CD4-positive, alpha-beta T cell treated with Interleukin-6 for 4 hours (primary cell): ENCODE measurements at places on chromosomes 7 and 10.

- no peak for DNase-seq
Observed at GRCh38 chr10:61112771-61113170, 168.8 kb upstream of the RHOBTB1 start.

- DNase-seq: no peak
Observed at GRCh38 chr10:19862811-19863515, 46.7 kb downstream of the PLXDC2 start.

- DNase-seq: no peak
Observed at GRCh38 chr7:73891178-73891885, 30.4 kb downstream of the TMEM270 start.

- no peak for DNase-seq
Observed at GRCh38 chr10:95220539-95220938, 26.5 kb downstream of the ACSM6 start.

- DNase-seq: no peak
Observed at GRCh38 chr10:12615296-12616220, 266.2 kb downstream of the CAMK1D start.

DNA sequence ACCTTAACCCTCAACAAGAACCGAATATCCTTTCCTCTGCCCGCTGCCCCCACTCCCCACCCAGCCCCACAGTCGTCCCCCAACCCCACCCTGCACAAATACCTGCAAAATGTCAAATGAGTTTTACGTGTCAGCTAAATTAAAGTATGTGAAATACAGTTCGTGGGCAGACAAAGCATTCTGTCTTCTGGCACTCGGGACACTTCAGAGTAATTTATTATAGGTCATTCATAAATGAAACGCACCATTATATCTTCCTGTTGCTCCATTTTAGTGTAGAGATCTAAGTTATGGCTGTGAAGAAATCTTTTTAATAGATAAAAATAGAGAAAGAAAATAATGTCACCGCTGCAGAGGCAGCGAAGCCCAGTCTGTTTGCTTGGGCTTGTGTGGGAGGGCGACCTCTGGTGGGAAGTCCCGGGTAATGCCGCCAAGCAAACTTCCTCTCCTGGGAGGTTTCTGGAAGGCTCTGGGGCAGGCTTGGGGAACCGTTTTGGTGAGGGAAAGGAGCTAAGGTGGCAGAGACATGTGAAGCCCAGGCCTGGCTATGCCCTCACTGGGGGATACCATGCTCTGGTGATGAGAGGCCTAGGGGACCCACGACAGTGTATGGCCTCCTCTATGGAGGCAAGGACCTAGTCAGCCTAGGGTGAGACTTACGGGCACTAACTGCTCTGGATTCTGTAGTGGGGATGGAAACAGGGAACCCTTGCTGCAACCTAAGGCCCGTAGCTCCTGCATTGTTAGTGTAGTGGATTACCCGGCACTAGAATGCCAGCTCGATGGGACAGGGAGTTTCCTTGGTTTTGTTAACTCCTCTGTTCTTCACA, 604.9 kb downstream of the LRMDA start:
- peak; percentile 18 for DNase-seq

- DNase-seq: no peak
Observed at GRCh38 chr7:36165059-36165458, 12.0 kb downstream of the EEPD1 start.

DNA sequence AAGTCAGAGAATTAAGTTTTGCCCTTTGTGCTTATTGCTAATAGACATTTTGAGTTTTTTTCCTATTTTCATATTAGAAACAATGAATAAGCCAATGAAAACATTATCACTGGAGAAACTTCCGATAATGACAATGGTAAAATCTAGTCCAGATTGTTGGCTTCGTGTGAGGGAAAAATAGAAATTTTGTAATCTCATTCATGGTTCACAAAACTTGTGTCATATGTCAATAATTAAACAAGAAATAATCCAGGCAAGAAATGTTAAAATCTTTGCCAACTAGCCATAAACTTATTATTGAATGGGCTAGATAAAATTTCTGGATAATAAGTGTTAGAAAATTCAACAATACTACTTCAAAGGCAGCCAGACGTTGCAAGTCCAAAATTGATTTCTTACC, 36.6 kb downstream of the RNLS start:
- DNase-seq: no peak

DNA sequence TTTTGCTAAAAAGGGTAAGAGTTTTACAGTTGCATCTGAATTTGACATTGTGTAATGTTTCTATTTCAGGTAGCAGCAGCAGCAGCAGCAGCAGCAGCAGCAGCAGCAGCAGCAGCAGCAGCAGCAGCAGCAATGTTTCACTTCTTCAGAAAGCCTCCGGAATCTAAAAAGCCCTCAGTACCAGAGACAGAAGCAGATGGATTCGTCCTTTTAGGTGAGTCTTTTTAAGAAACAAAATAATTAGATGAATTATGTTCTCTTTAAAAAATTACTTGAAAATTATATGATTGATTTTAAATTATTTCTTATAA, 32.6 kb downstream of the UMAD1 start:
- DNase-seq: no peak
